ENCODE measurements at places on chromosomes 2 and 18. TPM values are rescaled to one million over a fixed set of nuclear protein-coding genes. Genes with fewer than 3 reads are reported as not detected.

DNA sequence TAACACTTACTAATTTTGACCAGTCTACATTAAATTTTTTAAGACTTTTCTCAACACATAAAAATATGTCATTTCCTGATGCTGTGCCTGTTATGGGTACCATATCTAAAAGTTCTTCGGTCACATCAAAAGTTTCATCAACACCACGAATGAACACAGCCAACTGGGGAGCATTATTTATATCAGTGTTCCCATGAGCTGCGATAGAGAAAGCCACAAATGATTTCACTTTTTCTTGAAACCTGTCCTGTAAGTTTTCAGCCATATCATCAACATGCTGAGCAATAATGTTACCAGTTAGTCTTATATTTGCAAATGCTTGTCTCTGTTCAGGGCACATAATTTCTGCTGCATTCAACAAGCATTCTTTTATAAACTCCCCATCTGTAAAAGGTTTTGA, 30.4 kb upstream of the NCL start:
- DNase-seq, result no peak

GRCh38 chr2:22843919-22844537, 541.0 kb upstream of the KLHL29 start:
- no peak for DNase-seq

- no peak for DNase-seq
Observed at GRCh38 chr2:21800356-21800755, 676.6 kb downstream of the TDRD15 start.

DNA sequence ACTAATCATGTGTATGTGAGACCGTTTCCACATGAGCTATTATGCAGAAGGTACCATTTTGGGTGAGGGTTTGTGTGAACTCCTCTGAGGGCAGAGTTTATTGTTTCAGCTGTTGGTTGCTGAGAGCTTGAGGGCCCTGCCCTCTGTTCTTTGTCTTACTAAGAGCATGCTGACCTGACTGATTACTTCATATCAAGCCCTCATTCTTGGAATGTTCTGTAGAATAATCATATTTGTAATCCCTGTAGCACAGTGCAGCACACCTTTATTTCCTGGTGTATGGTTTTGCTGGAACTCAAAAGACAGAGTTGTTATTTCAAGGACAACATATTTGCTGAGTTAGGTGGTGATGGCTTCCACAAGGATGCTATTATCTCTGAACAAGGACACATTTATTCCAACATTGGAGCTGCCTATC, 118.5 kb downstream of the GALNT3 start:
- no peak for DNase-seq

DNA sequence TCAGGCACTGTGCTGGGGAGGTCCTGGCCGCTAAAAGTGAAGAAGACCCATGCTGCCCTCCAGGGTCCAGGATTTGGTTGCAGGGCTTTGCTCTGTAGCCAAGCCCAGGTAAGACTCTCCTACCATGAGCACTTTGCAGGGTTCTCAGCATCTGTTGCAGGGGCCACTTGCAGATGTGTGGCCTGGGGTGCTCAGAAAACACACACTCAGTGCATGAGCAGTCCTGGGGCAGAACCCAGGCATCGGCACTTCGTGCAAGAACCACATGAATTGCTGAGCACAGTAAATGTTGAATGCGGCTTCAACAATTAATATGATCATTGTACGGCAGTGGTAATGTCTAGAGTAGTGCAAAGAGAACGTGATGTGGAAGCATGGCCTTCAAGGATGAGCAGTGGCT, 98.5 kb upstream of the SMIM21 start:
- DNase-seq, result no peak

GRCh38 chr2:161662373-161662772, 38.2 kb downstream of the SLC4A10 start:
- DNase-seq, result no peak

- no peak for DNase-seq
Observed at GRCh38 chr2:157447741-157448140, 3.9 kb upstream of the CYTIP start.

- no peak for DNase-seq
Observed at GRCh38 chr2:120607506-120607905, 128.2 kb upstream of the GLI2 start.

DNA sequence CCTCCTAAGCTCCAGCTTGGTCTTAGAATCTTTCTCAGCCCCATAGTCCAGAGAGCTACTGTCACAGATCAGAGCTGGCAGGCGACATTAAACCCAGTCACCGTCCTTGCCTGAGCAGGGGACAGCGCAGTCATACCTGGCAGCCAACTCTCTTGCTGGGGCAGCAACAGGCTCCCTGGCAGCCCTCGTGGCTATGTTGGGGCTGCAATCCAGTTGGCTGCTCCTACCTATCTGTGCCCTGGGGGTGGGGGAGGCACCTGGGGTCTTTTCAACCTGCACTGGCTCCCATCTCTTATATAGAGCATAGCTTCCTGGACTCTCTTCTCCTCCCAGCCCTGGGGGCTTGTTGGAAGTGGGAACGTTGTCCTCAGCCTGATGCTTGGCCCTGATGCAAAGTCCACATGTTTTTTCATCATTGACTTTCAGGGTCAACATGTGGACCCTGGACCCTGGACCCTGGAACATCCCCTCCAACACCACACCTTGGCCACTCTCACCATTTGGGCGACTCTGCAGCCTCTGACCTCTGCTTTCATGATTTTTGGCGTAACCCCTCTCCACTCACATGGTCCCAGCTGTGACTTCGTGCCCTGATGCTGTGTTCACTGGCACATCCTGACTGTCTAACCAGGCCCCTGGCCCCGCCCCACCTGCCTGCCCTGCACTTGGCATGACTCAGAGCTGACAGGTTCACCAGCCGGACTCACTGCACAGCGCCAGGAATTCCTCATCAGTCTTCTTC, 45.6 kb downstream of the ATOH8 start:
- DNase-seq, result no peak

DNA sequence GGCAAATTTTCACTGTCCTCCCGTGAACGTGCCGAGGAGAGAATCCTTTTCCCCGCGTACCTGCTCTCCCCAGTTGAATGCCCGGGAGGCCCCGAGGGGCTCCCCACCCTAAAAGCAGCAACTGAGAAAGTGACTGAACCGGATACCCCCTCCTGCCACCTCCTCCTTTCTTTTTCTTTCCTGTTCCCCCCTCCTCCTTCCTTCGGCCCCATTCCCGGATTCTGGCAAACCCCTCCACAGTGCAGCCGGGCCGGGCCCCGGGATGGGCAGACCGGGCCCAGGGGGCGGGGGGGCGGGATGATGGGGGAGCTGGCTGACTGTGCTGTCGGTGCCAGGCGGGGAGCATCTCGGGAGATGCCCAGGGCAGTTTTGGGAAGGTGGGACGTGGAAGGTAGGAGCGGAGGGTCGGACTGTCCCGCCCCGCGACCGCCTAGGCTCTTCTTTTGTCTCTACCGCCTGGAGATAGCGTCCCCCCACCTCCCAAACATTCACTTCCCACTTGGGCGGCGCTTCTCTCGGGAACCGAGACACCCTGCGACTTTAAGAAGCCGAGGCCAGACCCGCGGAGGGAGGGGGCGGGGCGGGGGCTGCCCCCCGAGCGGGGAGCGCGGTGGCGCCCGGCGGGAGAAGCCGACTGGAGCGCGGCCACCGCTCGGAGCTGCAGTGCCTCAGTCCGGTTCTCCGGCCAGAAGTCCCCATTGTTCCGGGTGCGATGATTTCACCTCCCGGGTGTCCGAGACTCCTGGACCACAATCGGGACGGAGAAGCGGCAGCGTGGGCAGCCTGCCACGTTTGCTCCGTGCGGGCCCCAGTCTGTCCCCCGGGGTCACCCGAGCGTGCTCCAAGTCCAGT, 8.2 kb downstream of the DLX2 start:
- no peak for DNase-seq

- no peak for DNase-seq
Observed at GRCh38 chr2:83990636-83991035, 468.4 kb downstream of the SUCLG1 start.

- DNase-seq, result no peak
Observed at GRCh38 chr2:169339657-169340056, 22.7 kb downstream of the LRP2 start.

DNA sequence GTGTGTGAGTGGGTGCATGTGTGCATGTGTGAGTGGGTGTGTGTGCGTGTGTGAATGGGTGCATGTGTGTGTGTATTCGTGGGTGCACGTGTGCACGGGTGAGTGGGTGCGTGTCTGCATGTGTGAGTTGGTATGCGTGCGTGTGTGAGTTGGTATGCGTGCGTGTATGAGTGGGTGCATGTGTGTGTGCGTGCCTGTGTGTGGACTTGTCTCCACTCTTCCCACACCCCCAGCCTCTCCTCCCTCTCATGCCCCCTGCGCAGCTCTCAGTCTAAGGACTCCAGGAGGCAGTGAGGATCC, 5.1 kb upstream of the OTOF start:
- no peak for DNase-seq

DNA sequence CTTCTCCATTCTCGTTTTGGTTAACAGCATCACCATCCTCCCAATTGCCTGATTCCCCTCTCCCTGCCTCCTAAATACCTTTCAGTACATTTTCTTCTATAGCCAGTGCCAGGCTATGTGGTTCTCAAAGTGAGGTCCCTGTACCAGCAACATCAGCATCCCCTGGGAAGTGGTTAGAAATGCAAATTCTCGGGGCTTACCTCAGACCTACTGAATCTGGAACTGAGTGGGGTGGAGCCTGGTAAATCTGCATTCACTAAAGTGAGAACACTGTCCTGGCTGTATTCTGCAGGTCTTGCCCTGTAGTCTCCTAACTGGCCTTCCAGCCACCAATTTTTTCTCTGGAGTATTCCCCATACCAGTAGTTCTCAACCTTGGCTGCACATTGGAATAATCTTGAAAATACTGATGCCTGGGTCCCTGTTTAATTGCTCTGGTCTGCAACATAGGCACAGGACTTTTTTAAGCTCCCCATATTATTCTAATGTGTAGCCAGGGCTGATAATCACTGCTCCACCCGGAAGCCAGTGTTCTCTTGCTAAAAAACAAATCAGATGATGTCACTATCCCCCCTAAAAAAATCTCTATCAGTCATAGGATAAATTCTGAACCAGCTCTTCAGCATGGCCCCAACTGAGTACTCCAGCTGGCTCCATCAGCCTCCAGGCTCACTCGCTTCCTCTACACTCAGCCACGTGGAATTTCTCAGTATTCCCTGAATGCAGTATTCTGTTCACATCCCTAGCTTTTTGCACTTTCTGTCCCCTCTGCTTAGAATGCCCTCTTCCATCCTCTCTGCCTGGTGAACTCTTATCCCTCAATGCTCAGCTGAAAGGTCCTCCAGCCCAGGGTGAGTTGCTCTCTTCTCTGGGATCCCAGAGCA, 98.4 kb downstream of the CDK15 start:
- DNase-seq, result no peak

DNA sequence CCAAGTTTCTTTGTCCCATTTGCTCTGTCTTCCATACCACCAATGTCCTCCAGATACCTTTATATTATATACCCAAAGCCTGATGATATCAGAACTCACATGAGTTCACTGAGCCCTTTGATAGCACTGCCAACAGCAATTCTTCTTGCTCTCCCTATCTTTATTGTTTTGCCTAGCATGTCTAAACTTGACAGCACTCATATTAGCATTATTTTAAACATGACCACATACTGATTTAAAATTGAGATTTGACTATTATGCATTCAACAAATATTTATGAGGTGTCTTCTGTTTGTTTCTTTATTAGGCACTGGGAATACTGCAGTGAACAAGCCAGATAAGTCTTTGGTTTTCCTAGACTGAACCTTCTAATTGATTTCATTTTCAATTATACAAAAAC, 587.3 kb upstream of the GCFC2 start:
- no peak for DNase-seq

GRCh38 chr2:191198271-191198670, 46.9 kb upstream of the MYO1B start:
- no peak for DNase-seq

- DNase-seq, result no peak
Observed at GRCh38 chr2:209593930-209594329, 170.1 kb downstream of the MAP2 start.

- DNase-seq, result peak; percentile 54
Observed at GRCh38 chr2:37350034-37350433, 5.6 kb downstream of the QPCT start.

DNA sequence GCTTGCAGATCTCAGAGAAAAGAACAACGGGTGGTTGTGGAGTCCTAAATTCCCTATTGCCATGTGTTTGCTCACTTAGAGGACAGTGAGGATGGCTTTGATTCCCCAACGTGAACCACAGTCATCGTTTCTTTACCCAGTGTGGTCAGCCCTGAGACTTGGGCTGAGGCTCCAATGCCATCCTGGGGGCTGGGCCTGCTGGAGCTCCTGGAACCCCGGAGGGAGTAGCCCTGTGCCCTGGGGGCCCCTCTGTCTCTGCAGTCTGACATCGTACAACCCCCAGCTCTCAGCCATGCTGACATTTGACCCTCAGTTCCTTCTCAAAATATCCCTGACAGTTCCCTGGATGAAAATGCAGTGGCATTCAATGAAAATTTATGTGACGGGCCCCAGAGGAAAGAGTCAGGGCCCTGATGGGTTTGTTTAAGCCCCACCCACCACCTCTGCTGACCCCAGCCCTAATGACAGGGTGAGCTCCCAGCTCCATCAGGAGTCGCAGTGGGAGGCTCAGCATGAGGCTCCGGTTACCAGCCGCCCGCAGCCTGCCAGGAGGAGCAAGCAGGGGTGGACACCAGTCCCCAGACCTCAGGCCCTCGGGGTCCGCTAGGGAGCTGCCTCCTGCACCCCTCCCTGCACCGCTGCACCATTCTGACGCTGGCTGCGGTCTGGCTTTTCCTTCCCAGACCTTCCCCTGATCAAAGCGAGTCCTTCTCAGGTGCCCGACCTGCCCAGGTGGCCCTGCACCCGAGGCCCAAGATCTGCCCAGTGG, 120.9 kb downstream of the TWIST2 start:
- DNase-seq, result no peak

- DNase-seq, result no peak
Observed at GRCh38 chr18:5709476-5710095, 165.8 kb upstream of the EPB41L3 start.

GRCh38 chr18:63951302-63951705, 2.2 kb downstream of the HMSD start:
- no peak for DNase-seq

DNA sequence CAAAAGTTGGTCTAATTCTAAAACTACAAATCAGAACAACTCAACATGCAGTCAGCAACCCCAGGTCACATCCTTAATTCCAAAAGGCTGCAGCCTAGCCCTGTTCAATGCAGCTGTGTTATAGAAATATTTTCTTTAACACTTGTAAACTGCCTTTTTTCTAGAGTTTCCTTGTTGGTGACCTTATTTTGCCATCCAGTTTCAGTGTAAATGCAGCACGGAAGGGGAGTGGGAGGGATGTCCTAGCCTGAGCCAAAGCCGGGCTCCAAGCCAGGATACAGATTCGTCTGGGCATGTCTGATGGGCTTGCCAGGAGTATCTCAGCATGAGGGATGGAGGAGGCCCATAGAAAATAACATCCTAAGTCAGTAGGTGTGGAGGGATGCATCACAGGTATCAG, 17.7 kb upstream of the SP3 start:
- no peak for DNase-seq

GRCh38 chr2:207505728-207506127, 24.0 kb upstream of the CREB1 start:
- no peak for DNase-seq

Gene MOGAT1
- polyA plus RNA-seq, result not detected

Gene PRKCE
- 20.0 TPM for polyA plus RNA-seq

Gene GKN1
- not detected for polyA plus RNA-seq

Gene FBLN7
- polyA plus RNA-seq, result not detected

Gene IL36G
- not detected for polyA plus RNA-seq

Gene MMADHC
- polyA plus RNA-seq, result 122 TPM

Gene B3GNT7
- 0.35 TPM for polyA plus RNA-seq

Data from naive B cell (primary cell).